NCI-H69 (cell line): ENCODE measurements at places on chromosomes 5 and 9.

- DNase-seq: peak; percentile 21
These were observed 1.3 kb upstream of the REEP5 start for GRCh38 chr5:112923148-112923917.

DNA sequence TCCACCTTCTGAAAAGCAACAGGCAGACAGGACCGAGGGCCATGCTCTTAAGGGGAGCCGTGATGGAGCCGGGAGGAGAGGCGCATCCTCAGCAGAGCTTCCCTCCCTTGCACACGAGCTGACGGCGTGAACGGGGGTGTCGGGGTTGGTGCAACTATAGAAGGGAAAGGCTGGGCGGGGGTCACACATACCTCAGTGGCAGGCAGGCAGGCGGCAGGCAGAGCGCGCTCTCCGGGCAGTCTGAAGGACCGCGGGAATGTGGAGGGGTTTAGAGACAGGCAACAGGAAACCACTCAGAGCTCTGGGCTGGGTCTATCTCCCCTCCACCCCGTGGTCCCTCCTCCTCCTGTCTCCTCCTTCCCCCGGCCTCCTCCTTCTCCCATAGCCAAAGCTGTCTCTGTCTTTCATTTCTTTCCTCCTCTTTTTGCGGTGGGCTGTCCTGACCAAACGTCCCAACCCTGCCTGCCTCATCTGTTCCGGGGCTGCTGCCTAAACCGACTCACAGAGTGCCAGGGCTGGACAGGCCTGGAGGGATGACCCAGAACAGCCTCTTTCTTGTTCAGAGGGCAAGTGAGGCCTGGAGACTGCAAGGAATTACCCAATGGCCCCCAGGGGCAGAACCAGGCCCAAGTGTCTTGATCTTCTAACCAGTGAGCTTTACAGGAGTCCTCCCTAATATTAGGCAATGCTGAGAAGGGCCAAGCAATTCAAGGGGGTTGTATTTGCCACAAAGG lies at the start of gene SPARC:
TSS of gene SPARC (minus strand) at position 242 of the 734 bp plus-strand sequence. CDS start 10,727 bp downstream, outside the sequence.
- DNase-seq: peak; percentile 43

GRCh38 chr9:3332802-3333201 lies 193.0 kb downstream of the RFX3 start:
- no peak for DNase-seq

- DNase-seq: peak; percentile 51
These were observed 1.1 kb downstream of the TESK1 start for GRCh38 chr9:35606138-35606504.

DNA sequence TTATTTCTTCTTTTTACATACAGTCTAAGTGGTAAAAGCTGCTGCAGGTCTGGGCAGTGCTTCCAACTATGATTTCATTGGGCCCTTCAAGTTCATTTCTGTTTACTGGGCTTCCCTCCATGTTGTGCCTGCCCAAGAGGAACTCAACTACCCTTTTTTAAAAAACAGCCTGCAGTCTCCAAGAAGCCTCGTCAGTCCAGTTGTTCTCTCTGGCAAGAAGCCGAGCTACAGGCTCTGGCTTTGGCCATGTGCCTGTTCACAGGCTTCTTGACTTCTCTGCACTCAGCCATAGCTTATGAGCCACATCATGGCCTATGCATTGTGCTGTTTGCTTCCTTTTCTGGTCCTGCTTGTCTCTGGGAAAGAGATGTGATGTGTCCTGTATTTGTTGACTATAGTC lies 119.7 kb upstream of the PJA2 start:
- DNase-seq: peak; percentile 17

- no peak for DNase-seq
These were observed 7.6 kb downstream of the RNF38 start for GRCh38 chr9:36392489-36392888.

DNA sequence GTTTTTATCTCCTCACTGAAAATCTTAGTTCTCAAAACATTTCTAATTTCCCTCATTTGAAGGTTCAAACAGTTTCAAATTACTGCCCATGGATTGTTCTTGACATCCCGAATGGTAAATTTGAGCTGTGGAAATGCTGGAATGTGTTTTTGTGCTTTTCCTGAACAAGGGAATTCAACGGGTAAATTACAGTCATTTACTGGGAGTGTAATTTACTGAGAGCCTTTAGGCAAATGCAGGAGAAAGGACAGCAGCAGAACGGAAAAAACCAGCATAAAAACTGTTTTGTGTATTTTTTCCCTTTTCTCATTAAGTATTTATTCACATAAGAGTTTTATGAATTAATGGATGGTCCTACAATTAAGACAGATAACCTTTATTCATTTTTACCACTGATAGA lies 139.2 kb downstream of the PBX3 start:
- DNase-seq: peak; percentile 81

GRCh38 chr5:122772446-122772845 lies 2.4 kb upstream of the SNX2 start:
- no peak for DNase-seq

- DNase-seq: no peak
These were observed 126.5 kb upstream of the GDNF start for GRCh38 chr5:37966291-37966690.

DNA sequence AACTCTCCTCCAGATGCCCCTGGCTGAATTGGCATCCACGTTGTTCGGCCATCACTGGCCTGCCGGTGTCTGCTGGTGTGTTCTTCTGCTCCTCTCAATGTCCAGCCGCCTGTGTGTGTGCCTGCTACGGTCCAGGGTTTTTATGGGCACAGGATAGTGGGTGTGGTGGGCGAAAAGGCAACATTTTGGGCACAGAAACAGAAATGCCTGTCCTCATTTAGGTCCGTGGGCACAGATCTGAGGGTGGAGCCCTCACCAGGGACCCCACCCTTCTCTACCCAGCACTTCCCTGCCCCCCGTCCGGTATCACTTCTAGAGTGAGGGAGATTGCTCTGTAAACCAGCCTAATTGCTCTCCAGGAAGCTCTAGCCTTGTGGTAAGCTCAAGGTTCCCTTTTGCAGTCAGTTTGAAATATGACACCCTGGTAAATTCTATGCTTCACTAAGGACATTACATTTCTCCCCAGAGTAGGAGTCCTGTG lies 410.1 kb downstream of the MAT2B start:
- DNase-seq: peak; percentile 99

DNA sequence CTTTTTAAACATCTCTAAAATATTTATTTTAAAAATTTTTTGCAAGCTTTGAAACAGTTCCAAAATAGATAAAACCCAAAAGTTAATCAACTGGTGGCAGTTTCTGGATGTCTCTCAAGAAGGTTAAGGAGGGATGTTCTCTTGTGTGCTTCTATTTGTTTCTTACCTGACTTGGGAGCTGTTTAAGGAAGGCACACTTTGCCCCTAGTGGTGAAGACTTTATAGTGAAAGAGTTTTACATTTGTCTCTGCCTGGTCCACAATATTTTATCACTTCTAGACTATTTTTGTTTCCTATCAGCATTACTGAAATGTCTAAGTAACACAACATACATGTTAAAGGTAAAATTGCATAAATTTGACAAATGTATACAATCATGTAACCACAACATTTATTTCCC lies 552.8 kb downstream of the SEMA5A start:
- DNase-seq: peak; percentile 41

- no peak for DNase-seq
These were observed 311.7 kb upstream of the HAPLN1 start for GRCh38 chr5:84032324-84032723.

DNA sequence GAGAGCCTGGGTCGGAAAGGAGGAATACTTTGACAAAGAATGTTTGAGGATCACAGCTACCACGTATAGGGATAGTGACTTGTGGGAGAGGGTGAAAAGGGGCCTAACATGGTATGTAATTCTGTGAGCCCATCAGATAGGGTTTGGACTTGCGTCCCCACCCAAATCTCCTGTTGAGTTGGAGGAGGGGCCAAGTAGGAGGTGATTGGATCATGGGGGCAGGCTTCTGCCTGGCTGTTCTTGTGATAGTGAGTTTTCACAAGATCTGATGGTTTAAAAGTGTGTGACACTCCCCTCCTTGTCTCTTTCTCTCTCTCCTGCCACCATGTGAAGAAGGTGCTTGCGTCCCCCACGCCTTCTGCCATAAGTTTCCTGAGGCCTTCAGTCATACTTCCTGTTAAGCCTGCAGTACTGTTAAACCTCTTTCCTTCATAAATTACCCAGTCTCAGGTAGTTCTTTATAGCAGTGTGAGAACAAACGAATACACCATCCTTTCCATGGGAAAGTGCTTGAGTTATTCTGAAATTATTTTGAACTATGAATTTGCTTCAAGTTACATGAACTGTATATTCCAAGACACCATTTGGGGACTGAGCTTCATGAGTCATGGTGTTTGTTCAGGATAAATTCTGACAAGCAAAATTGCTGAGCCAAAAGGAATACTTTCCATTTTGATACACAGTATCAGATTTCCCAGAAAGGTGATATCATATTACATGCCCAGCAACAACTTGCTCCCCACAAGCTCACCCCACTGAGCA lies 68.8 kb upstream of the SSBP2 start:
- DNase-seq: peak; percentile 35

DNA sequence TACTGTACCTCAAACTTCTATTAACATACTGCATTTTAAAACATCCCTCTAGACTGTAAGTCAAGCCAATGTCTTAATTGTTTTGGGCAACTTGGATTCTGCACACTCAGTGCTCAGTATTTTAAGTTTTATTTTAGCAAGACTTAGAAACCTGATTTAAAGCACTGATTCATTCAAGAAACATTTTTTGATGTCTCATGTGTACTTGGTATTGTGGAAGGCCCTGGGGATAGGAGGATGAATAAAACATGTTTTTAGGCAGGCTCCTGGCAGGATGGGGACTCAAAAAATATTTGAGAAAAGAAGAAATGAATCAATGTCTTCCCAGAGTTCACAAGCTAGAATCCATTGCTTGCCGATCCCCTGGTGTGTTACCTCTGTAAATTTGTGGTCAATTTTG lies 334.0 kb upstream of the PUM3 start:
- no peak for DNase-seq

- DNase-seq: no peak
These were observed 128.9 kb downstream of the ADAMTS12 start for GRCh38 chr5:33762859-33763258.

DNA sequence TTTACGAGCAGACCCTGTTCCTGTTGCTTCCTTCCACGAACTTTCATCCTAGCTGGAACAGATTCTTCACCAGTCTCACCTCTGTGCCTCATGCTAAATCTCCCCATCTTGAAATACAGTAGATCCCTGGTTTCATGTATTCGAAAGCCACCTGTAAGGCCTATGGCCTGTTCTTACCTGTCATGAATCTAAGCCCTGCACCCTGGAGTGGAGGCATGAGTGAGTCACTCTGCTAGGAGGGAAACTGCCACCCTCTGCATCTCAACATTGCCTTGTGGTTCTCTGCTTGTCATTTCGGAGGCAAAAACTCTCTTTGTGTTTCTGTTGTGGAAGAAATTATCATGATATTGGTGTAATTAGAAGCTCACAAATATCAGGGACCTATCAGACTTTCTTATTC lies 320.0 kb downstream of the ENC1 start:
- no peak for DNase-seq

- peak; percentile 39 for DNase-seq
These were observed 175.3 kb downstream of the HSPA4 start for GRCh38 chr5:133227082-133227481.

DNA sequence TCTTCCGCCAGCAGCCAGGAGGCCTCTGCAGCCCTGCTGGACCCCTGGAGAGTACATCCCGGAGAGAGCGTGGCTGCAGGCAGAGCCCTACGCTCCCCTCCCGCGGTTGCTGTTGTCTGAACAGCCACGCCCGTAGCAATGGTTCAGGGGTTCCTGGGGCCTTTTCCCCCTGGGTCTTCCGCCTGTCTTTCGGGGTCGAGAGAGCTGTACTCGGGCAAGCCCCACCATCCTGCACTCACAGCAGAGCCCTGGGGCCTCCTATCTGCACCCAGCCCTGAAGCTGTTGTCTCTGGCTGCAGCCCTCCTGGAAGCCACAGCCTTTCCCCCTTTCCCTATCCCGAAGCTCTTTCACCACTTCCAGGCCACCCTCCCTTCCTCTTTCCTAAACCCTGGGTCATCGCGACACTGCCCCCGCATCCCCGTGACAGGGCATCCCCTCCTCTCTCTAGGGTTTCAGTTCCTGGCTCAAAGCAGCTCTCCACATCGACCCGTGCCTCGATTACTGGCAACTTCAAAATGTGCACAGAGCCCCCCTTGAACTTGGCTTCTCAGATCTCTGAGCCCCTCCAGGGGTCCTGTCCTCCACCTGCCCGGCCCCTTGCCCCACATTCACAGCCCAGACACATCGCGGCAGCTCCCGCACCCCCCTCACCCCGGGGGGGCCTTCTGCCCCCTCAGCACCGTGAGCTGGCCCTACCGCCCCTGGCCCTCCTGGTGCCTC lies 43.9 kb upstream of the CEP72 start:
- DNase-seq: peak; percentile 32

DNA sequence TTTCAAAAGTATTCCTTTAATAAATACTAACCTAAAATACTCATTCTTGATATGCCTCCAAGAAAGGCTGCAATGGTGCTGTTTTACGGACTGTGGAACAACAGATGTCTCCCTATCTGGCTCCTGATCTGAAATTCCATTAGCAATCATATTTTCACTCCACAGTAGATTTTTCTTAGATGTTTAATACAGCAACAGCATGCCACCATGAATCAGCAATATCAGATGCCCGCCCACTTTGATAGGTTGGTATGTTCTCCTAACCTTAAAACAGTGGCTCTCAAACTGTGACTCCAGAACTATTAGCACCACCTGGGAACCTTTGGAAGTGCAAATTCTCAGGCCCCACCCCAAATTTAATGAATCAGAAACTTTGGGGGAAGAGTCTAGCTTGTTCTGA lies 110.2 kb downstream of the MLLT3 start:
- DNase-seq: peak; percentile 35

DNA sequence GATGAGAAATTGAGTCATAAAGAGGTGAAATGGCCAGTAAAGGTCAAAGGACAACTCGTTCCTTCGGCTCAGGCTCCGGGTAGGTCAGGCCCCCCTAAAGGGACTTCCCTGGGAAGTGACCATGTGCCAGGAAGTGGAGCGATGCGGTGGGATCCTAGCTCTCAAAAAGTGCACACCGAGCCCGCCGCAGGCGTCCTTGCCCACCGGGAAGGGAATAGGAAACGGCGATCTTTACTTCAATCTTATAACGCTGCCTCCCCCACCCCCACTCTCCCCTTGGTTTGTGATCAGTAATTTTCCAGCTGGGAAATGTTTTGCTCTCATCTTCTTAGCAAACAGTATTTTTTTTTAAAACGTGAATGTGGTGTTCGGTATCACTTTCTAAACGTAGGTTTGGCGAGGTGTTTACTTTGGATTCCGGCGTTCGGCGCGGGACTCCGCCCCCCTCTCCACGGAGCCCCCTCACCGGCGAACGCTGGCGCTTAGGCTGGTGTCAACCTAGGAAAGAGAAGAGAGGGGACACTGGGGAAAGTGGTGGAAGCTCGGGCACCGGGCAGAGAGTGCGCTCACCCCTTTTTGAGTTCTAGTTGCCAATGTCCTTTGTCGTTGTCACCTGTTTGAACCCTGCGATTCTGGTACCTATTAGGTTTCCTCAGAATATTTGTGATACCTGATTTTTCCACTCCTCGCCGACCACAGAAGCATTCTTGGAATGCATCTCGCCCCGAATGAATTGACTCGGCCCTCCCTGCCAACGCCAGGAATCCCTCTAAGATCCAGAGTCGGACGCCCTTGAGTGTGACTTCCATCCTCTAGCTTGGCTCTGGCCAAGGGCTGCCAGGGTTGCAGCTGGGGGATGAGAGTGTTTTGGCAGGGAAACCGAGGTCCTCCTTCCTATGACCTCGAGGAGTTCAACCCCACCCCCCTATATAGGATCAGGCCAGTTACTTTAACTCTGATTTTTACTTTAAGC lies 1.8 kb upstream of the KLF4 start:
- peak; percentile 55 for DNase-seq
